Stimulated activated CD4-positive, alpha-beta T cell treated with anti-CD3 and anti-CD28 coated beads, Interleukin-4, amount 100 ng/mL, for 4 hours (primary cell): ENCODE measurements at places on chromosomes 4 and X.

DNA sequence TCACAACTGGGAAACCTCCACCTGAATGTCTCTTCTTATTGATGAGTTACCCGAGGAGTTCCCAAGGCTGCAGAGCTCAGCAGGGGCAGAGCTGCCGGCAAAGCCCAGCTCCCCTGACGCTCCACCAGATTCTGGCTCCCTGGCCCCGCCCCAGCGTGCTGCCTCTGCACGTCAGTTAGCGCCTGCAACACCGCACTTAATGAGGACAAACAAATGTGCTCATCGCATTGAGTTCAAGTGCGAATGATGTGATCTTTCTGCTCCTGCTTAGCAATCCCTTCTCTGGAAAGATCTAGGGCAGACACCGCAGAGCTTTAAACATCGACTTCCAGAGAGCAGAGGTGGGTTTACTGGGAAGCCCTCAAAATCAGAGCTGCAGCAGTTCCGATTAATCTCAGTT lies 55.5 kb upstream of the FBXW7 start:
- DNase-seq: peak; percentile 13

GRCh38 chr4:155546451-155546850 lies 120.2 kb upstream of the GUCY1A1 start:
- DNase-seq: no peak

- no peak for DNase-seq
These were observed 36.7 kb downstream of the KLF8 start for GRCh38 chrX:56268888-56269287.

GRCh38 chr4:175731506-175731905 lies 80.6 kb downstream of the GPM6A start:
- DNase-seq: no peak

DNA sequence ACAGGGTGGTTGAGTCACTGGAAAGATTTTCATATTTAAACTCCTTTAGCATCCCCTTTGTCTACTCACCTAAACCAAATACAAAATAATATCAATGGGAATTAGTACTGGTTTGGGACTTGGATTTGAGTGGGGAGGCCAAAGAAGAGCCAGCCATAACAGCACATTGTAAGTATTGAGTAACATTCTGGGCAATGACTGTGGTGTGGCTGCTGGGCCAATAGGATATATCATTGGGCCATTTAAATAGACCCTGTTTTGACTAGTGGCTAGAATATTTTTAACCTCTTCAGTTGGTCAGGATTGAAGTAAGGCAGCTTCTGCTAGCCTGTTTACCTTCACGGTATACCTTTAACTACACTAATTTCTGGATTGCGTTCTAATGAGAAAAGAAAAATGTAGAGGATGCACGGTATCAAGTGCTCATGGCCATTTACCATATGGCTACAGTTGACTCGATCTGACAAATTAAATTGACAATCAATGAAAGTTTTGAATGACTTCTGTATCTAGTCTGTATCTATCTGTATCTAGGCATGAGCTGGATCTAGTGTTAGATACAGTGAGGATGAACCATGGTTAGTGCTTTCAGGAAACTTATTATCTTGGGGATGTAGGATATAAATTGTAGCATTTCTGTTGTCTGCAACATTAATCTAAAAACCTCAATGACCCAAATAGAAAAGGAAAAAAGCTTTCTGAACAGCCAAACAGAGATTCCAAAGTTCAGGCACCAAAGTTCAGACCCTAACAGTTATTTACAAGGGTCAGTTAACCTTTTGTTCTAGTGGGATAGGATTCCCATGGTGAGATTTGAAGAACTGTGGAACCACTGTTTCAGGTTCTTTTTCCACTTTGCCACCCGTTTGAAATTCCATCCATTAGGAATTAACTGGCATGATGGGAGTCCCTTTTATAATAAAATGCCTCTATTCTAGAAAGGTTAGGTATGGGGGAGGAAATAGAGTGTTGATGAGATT lies 6.8 kb upstream of the ALB start:
- DNase-seq: no peak

- DNase-seq: no peak
These were observed 13.3 kb upstream of the TMEM131L start for GRCh38 chr4:153452658-153453378.

DNA sequence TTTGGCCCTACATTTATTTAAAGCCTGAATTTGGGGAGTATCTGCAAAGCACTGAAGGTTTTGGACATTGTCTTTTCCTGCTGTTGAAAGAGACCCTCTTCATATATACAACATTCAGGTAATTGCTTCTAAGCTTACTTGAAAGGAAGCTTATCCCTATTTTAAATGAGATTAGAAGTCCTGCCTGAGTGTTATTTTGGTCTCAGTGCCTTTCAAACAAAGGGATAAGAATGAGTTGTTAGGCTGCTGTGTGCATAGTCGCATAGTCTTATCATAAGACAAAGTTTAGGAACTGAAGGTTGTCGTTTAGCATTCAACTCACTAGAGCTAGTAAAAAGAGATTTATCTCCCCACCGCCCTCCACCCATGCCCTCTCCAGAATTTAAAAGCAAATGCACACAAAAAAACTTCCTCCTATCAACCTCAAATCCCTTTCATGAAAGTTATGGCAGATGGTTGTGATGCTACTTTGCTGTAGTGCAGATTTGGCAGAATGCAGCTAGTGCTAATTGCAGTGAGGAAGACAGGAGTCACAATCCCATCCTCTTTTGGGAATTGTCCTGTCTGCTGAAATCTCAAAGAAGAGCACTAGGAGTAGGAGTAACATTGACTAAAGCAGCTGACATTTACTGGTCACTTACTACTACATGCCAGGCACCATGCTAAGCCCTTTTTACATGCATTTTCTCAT lies 5.8 kb downstream of the HERC3 start:
- DNase-seq: no peak
